ENCODE measurements at places on chromosomes 7 and 10.

DNA sequence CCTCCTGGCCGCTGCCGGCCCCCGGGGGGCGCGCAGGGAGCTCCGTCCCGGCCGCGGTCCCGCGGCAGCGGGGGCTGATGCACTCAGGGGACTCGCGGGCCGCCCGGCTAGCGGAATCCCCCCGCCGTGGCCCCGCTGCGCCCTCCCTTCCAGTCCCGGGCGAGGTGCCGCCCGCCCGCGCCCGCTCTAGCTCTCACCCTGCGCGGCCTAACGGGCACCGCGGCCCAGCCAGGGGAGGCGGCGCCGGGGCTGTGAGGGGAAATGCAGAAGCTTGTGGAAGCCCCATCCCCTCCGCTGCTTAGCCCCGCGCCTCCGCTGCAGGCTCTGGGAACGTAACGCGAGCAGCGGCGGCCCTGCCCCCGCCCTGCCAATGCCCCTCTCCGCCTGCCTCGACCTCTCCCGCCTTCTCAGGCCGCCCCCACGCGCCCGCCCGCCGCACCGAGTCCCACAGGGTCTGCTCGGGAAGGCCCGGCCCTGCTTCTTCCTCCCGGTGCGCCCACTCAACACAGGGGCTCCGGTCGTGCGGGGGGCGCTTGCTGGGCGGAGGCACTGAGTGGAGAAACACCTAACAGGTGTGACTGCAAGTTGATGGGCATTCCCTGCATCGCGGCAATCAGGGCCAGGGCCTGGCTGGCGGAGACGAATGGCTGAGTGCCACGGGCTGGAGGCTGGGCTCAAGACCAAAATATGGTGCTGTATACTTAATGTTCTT, 384 bp upstream of the TMEM229A start:
- DNase-seq, result no peak

DNA sequence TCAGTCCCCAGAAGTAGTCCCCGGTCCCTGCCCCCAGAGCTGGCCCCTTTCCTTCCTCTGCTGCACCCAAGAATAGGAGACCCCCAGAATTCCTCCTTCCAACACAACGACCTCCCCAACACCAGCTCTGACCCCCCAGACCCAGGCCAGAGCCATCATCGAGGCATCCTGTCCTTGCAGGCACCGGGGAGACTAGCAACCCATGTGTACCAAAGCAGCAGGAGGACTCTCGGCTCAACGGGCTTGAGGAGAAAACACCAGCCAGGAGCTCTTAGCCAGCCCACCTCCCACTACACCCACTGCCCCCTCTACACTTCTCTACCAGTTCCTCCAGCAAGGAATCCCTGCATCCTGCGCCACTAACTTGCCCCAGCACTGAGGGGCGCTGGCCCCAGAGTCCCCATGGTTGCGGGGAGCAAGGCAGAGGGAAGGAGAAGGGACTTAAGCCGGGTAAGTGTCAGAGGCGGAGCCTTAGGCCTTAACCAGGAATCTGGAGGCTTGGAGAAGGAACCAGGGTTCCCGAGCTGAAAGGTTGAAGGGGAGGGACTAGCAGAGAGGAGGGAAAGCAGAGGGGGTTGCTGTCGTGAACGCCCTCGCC, 3.9 kb downstream of the GRID1 start:
- no peak for DNase-seq

GRCh38 chr7:107854989-107855388, 36.0 kb upstream of the DLD start:
- DNase-seq, result peak; percentile 47

GRCh38 chr7:102912742-102913141, at the start of gene LRRC17:
Gene LRRC17, plus strand, starts transcription at chr7:102913000. Its CDS starts 20,914 bp downstream, at chr7:102933914.
- peak; percentile 91 for DNase-seq

DNA sequence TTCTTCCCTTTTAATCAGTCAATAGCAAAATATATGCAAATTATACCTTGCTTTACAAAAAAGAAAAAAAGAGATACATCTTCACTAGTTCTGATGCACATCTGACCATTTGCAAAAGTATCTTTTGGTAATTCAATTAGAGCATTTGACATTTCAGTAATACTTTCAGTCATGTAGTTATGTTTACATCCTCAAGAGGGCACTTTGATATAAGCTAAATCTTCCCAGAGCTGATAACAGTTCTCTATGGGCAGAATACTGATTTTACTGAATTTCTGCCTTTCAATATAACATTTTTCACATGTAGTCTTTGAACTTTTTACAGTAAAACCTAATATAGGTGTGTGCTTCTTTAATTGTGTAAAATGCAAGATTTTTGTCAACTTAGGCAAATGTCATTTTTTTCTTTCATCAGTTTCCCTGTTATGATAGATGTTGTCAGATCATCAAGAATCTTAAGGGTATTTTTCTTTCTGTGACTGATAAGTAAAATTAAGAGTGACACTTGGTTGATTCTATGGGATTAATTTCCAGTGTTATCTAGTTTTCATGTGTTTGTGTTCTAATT, 703.5 kb upstream of the SEMA3D start:
- peak; percentile 25 for DNase-seq

Data from fibroblast of skin of abdomen (primary cell).